ENCODE measurements at places on chromosomes 3 and 15.

DNA sequence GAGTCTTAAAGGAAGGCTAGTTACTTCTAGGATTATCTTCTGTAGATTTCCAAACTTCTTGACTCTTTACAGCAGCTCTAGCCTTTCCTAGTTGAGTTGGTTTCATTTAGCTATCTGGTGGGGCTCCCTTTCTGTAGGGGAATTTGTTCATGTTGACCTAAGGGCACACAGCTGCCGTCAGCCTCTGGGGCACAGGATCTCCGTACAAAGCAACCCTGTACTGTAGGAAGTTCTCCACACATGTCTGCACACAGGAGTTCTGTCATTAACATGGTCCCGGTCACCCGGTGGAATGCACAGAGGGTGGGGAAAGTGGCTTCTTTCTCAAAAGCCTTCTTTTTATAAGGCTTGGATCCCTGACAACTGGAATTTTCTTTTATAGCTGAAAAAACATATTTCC is 88.7 kb upstream of the TNIK start:
- H3K27ac ChIP-seq, result no peak overlapping the region
- H3K4me1 ChIP-seq, result no peaks in the 10 kb centered on the region
- no peak for DNase-seq
- H3K27me3 ChIP-seq, result no peaks in the 10 kb centered on the region

DNA sequence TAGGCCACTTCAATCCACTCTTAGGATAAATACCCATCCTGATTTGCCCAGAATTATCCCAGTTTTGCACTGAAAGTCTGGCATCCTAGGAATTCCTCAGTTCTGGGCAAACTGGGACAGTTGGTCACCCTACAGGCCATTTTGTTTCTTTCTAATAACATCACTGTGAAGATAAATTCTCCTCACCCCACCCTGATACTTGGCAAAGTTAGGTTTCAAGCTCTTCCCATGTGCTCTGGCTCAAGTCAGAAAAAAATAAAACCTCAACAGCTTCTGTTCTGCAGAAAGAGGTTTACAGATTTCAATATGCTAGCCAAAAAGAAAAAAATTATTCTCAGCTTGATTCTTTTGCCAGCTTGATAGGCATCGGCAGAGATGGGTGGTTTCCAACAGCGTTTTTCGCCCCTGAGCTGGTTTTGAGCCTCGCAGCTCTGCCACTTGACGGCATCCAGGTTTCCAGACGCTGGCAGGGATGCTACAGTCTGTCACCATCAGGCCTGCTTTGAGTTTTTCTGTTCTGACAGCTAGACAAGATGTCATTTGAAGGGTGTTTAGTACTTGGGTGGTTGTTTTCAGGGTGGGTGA is 171.4 kb downstream of the SSR3 start:
- no peak overlapping the region for H3K27ac ChIP-seq
- H3K4me3 ChIP-seq, result no peak overlapping the region
- H3K4me1 ChIP-seq, result no peaks in the 10 kb centered on the region
- H3K27me3 ChIP-seq, result no peaks in the 10 kb centered on the region
- DNase-seq, result no peak

DNA sequence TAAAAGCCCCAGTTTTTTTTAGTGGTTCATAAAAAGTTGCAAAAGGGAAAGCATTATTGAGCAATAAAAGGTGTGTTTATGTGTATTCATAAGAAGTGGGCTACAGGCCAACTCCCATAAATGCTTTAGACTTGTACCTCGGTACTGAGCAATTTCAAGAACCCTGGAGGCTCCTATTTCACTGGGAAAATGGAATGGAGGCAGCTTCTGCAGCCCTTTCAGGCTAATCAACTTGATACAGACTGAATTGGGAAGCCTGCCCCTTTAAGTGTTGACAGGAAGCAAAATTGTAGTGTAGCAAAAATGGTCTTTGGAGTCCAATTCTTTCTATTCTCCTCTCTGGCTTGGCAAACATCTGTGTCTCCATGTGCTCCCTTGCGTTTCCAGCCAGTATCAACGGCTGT is 118.8 kb downstream of the ECT2 start:
- no peaks in the 10 kb centered on the region for H3K27me3 ChIP-seq
- peaks cover 8% of the 10 kb centered on the region for H3K4me1 ChIP-seq
- no peaks in the 10 kb centered on the region for H3K36me3 ChIP-seq
- no peak overlapping the region for H3K4me3 ChIP-seq
- no peak for DNase-seq

- H3K4me1 ChIP-seq, result no peaks in the 10 kb centered on the region
- H3K4me3 ChIP-seq, result no peak overlapping the region
- H3K36me3 ChIP-seq, result no peaks in the 10 kb centered on the region
- H3K27me3 ChIP-seq, result no peaks in the 10 kb centered on the region
- no peak overlapping the region for H3K27ac ChIP-seq
These were observed 153.4 kb upstream of the PFN2 start for GRCh38 chr3:150124142-150124541.

DNA sequence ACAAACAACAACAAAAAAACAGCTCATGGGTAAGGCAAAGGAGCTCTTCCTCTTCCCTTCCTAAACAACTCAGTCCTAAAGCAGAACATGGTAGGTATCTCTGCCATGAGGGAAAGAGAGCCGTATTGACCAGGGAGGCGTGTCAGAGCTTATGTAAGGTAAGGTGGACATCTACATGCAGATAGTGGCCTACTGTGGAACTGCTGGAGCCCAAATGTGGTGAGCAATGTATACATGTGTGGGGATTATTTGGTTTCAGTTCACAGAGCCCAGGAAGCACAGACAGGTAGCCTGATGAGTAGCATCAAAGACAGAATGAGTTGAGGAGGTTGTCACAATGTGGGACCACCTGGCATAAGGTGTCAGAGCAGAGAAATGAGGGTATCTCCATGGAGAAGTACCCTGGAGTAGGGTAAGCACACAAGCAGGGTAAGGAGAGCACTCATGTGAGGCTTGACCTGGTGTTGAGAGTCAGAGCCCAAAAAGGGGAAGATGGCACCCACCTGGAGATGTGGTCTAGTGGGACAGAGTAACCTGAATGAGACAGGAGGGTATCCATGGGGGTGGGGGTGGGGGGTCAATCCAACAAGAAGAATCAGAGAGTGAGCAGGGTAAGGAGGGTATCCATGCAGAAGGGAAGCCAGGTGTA is 45.5 kb downstream of the DENND6A start:
- no peak overlapping the region for H3K4me3 ChIP-seq
- H3K27me3 ChIP-seq, result no peaks in the 10 kb centered on the region
- H3K36me3 ChIP-seq, result peaks cover 21% of the 10 kb centered on the region
- DNase-seq, result no peak
- no peaks in the 10 kb centered on the region for H3K4me1 ChIP-seq
- H3K27ac ChIP-seq, result no peak overlapping the region

- H3K27me3 ChIP-seq, result no peaks in the 10 kb centered on the region
- H3K36me3 ChIP-seq, result no peaks in the 10 kb centered on the region
- DNase-seq, result no peak
- no peaks in the 10 kb centered on the region for H3K4me1 ChIP-seq
- H3K27ac ChIP-seq, result no peak overlapping the region
These were observed 41.2 kb downstream of the HPS3 start for GRCh38 chr3:149170672-149171071.

DNA sequence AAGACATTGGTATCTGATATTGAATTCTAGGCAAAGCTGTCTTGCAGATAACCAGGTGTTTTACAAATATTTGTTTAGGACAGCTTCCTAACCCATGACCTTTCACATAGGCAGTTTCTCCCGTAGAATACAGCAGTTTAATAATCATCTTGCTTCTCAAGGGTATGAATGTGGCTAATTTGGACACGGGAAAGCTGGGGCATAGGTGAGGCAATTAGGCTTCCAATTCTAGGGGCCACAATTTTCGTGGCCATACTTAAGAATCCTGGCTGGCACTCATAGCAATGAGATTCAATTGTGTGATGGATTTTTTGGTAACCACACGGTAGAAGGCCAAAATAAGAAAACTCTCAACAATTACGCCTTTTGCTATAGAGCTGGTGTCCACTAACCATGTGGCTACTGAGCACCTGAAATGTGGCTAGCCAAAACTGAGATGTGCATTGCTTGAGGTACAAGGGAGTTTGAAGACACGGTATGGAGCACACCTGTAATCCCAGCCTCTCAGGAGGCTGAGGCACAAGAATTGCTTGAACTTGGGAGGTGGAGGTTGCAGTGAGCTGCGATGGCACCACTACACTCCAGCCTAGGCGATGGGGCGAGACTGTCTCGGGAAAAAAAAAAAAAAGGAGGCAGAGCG is 34.4 kb downstream of the TFRC start:
- no peaks in the 10 kb centered on the region for H3K4me1 ChIP-seq
- no peak for DNase-seq
- H3K4me3 ChIP-seq, result no peak overlapping the region
- no peaks in the 10 kb centered on the region for H3K36me3 ChIP-seq
- no peak overlapping the region for H3K27ac ChIP-seq

DNA sequence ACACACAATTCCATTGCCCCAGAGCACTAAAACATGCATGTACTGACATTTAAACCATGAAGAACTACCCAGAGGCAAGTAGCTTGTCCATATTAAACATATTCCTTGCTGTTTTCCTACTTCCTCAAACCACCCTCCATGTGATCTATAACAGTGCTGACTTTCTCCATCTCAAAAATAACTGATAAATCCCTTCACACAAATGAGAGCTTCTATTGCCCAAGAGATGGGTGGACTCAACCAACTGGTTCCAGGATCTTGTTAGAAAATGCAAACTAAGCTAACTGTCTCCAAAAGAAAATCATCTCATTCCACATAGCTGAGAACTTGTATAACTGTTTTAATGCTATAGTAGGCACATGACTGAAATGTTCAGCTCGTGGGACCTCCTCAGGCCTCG is 29.6 kb downstream of the DCLK3 start:
- H3K27me3 ChIP-seq, result no peaks in the 10 kb centered on the region
- no peak for DNase-seq
